ENCODE measurements at places on chromosomes 1 and 21. TPM values are rescaled to one million over a fixed set of nuclear protein-coding genes. Genes with fewer than 3 reads are reported as not detected.

TMEM61 gene
- total RNA-seq, result not detected

CD48 gene
- not detected for total RNA-seq

LCE1E gene
- total RNA-seq, result not detected

OR2L13 gene
- total RNA-seq, result not detected

SLC45A3 gene
- total RNA-seq, result 20.3 TPM

NUF2 gene
- 1.6 TPM for total RNA-seq

STK40 gene
- total RNA-seq, result 11.3 TPM

CLEC20A gene
- total RNA-seq, result not detected

TFF2 gene
- not detected for total RNA-seq

NCF2 gene
- under 0.01 TPM for total RNA-seq

MYBPHL gene
- not detected for total RNA-seq

TLR5 gene
- total RNA-seq, result under 0.01 TPM

BTG2 gene
- total RNA-seq, result 22.4 TPM

CELA2A gene
- not detected for total RNA-seq
